Amniotic stem cell (primary cell): ENCODE measurements at places on chromosomes 4 and X.

GRCh38 chrX:70479922-70480659 is 35.5 kb downstream of the DLG3 start:
- DNase-seq = no peak

GRCh38 chr4:153643406-153644383 is 40.4 kb upstream of the TLR2 start:
- DNase-seq = no peak

DNA sequence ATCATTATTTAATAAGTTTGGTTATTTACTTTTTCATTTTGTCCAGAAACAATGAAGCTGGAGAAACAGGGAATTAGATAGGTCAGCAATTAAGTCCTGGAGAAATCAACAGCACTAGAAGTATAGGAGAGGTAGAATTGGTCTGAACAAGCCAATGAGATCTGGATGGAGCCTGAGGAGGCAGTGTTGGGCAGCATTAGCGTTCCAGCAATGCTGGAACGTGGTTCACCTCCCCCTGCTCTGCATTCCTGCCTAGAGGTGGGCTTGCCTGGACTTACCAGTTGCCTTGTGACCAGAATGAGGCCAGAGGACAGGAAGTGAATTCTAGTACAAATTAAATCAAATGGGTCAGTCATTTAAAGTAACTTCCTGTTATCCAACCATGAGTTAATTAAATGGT is 4.6 kb downstream of the RASSF6 start:
- no peak for DNase-seq

- no peak for DNase-seq
These were observed 17.6 kb downstream of the HMX1 start for GRCh38 chr4:8854016-8854415.

GRCh38 chr4:158895797-158896576 is 127.2 kb downstream of the FNIP2 start:
- DNase-seq = no peak

DNA sequence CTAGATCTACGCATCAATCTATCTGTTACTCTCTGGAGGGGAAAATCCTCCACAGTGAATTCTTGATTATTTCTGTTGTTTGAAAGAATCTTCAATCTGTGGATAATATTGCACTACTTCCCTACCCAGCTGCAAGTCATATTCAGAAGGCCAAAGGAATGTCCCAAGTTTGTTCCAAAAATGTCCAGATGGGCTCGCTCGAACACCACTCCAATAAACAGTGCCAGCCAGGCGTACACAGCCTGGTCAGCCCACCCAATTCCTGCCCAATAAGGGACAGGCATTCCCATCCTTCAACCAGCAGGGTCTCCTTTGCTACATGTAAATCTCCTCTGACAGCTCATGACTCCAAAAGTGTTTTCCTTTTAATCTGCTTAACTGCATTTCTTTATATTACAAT is 80.7 kb upstream of the GPM6B start:
- no peak for DNase-seq

GRCh38 chrX:34848281-34848680 is 94.3 kb upstream of the FAM47B start:
- peak; percentile 3 for DNase-seq

GRCh38 chr4:155187989-155188388 is 20.4 kb upstream of the NPY2R start:
- DNase-seq = no peak

GRCh38 chr4:137474711-137475301 is 57.5 kb downstream of the PCDH18 start:
- DNase-seq = no peak

GRCh38 chr4:25301471-25301870 is 11.1 kb upstream of the ZCCHC4 start:
- no peak for DNase-seq

- DNase-seq = no peak
These were observed 71.3 kb upstream of the ACSL1 start for GRCh38 chr4:184896868-184897715.

DNA sequence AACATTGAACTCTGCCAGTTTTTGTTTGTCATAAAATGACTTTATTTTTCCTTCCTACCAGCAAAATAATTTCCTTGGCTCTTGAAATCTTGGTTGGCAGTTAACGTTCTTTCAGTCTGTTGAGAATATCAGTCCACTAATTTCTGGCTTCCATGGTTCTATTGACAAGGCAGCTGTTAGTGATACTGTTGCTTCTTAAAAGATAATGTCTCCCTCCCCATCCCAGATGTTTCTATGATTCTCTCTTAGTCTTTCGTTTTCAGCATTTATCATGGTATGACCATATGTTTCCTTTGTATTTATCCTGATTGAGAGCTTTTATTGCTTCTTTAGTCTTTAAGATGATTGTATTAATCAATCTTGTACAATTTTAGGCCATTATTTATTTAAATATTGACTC is 81.1 kb upstream of the STK26 start:
- no peak for DNase-seq
